ENCODE measurements at places on chromosomes 6 and 20. TPM values are rescaled to one million over a fixed set of nuclear protein-coding genes. Genes with fewer than 3 reads are reported as not detected.

DNA sequence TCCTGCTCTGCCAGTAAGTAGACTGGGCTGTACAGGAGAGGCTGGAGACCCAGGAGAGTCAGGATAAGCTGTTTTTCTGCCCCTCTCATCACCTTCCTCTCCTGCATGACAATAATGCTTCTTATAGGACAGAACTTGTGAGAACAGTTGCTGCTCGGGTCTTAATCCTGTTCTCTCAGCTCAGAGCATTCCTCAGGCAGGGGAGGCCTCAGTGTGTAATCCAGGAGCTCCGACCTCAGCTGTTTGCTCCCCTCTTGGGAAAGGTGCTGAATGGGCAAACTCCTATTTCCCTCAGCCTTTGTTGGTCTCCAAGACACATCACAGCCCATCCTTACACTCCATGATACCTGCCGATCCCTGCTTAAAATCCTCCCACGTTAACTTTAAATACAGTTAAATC, 134.9 kb upstream of the LRFN2 start:
- no peak for DNase-seq

- no peak for DNase-seq
Measured at GRCh38 chr6:36337814-36338213, 1.1 kb upstream of the BNIP5 start.

DNA sequence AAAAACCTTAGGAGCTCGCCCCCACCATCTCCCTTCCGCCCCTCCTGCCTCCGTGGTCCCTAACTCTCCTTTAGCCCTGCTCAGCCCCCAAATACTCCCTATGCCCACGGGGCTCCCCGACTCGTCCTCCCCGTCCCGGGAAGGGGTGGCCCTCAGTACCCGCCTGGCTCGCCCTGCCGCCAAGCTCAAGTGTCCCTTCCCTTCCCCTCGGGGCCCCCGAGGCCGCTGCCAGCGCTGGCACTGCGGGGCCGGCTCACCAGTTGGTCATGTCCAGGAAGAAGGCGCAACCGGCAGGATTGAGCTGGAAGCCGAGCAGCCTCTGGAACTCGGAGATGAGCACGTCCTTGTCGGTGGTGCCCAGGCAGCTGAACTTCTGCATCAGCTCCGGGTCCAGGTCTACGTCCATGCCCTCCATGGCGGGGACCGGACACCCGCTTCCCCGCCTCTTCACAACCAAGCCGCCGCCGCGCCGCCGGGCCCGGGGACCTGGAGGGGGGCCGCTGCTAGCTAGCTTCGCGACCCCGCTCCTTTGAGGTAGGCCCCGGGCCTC, 303 bp downstream of the ILRUN start:
- DNase-seq: no peak

KCNQ5 gene
- 1.2 TPM for total RNA-seq

DNA sequence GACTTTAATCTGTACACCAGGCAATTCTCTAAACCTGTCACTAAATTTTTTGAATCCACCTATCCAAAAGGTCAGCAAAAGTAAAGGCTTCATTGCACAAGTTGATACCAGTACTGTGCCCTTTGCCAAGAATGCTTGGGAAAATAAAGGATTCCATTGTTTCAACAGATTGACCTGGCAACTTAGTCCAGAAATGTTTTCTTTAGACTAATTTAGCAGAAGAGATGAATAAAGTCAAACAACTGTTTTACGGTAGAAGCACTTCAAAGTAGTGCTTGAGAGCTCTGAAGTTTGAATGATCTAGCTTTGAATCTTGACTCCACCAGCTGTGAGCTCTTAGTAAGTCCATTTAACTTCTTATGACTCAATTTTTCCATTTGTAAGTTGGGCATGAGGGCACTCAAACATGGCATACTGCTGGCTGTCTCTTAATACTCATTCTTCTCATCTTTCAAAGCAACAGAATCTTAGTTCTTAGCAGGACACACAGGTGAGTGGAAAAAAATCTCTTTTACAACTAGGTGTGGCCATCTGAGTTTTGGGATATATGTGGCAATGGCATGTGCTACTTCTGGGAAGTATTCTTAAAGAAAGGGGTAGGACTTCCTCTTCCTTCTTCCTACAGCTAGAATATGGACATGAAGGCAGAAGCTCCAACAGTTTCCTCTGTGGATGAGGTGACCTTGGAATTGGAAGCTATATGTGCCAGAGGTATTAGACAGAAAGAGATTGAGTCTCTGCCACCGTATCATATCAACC, 55.9 kb upstream of the LOC128125822 start:
- DNase-seq: no peak
